ENCODE measurements at places on chromosomes 7 and 10. TPM values are rescaled to one million over a fixed set of nuclear protein-coding genes. Genes with fewer than 3 reads are reported as not detected.
A peak's percentile ranks its signal among the peaks of the same experiment; 100 is the strongest.

DNA sequence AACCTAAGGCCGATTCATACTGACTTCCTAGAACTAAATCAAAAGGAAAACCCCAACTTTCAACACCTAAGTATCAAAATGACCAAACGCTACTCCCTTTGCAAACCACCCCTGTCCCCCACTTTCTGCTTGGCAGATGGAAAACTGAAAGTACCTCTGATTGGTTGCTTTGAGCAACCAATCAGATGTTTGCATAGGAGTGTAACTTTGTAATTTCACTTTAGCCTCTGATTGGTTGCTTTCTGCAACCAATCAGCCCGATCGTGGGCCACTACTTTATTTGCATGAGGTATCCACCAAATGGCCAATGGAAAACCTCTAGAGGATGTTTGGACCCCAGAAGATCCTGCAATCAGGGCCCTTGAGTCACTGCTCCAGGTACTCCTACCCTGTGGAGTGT is 12.3 kb upstream of the SNX10 start:
- peak; percentile 49 for DNase-seq

GRCh38 chr7:91287371-91288084 is 23.3 kb downstream of the FZD1 start:
- DNase-seq, result peak; percentile 27

GRCh38 chr10:1652151-1652550 is 85.2 kb downstream of the ADARB2 start:
- no peak for DNase-seq

DNA sequence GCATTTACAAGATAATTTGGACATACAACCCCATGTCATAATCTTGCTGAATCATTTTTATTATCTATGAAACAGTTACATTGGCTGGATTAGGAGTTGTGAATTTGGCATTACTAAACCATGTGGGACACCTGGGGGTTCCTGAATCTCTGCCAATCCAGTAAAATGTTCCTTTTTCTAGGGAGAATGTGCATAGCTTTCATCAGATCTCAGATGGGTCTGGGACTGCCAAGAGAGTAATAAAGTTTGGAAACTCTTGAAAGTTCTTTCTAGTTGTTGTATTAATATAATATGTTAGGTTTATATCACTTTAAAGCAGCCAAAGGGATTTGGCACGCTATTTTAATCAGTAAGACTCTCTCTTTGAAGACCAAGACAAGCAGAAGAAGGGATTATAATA is 62.7 kb downstream of the SEMA3E start:
- no peak for DNase-seq

GRCh38 chr7:36929791-36930190 is 205.5 kb upstream of the AOAH start:
- DNase-seq, result no peak

- DNase-seq, result peak; percentile 52
These were observed 38.5 kb downstream of the MCU start for GRCh38 chr10:72730479-72730878.

DNA sequence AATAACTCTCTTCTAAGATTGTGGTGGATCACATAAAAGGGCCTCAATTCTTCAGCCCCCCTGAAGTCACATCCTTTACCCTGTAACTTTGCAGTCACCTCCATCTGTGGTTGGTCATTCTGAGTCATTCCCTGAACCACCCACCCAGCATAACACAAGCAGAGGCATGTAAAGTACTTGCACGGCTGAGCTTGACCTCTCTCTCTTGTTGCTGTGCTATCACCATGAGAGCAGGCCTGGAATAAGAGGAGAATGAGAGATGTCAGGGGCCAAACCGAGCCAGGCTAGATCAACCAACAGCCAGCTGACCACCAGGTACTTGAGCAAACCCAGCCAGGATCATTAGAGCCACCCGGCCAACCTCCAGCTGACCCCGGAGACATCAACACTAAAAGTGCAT is 13.5 kb upstream of the STK17A start:
- DNase-seq, result peak; percentile 80

GRCh38 chr7:19665399-19666008 is 43.3 kb downstream of the POLR1F start:
- DNase-seq, result peak; percentile 65

DNA sequence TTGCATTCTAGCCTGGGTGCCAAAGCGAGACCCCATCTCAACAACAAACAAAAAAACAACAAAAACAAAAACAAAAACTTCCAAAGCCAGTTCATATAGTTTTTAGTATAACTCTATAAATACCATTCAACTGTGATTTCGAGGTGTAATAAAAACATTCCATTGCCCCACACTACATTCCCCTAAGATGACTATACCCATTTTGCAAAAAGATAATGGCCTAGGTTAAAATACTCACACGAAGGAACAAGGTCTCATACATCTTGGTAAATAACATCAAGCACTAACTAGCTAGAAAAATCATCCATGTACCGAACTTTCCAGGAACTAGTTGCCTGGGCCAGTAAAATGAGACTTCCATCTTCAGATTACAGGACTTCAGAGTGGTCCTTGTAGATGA is 55.4 kb downstream of the GLI3 start:
- peak; percentile 28 for DNase-seq

DNA sequence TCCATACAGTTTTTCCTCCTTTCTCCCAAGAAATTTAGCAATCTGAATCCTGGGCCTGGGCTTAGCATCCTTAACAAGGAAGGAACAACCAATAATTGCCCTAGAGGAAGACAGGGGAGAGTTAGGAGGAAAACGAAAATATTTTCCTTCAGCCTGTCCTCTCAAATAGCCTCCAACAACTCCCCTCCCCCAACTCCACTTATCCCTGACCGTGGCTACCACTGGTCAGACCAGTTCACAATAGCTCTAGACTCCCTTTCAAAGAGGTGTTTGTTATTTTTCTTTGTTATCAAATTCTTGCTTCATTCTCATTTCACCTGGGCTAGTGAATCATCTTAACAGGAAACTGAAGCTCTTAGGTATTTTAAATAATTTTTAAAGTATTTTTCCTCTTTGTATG is 114.1 kb downstream of the CPED1 start:
- DNase-seq, result no peak

DNA sequence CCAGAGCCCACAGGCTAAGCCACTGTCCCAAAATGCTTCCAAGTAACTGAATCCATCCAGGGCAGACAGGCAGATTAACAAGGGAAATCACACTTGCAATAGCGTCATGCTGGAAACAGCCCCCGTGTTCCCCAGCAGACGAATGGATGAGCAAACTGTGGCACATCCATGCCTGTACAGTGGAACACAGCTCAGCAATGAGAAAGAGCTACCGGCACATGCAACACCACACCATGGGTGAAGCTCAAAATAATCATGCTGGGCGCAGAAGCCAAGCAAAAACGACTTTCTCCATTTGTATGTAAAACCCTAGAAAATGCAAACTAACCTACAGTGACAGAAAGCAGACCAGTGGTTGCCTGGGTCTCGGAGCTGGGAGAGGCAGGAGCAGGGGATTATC is 153.1 kb downstream of the SLIT1 start:
- DNase-seq, result no peak

DNA sequence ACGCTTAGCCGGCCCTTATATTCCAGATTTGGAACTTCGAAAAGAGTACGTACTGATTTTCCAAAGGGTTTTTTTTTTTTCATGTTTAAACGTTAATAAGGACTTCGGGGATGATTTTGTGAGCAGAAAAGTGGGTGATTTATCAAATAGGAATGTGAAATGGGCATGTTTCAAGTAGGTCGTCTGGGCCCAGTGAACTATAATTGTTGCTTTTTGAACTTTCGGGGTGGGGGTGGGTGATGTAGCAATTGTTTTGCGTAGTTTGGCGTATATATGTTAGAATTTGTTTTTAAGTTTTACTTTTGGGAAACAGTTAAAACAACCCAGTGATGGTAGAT is 299 bp upstream of the PBLD start:
- no peak for DNase-seq

DNA sequence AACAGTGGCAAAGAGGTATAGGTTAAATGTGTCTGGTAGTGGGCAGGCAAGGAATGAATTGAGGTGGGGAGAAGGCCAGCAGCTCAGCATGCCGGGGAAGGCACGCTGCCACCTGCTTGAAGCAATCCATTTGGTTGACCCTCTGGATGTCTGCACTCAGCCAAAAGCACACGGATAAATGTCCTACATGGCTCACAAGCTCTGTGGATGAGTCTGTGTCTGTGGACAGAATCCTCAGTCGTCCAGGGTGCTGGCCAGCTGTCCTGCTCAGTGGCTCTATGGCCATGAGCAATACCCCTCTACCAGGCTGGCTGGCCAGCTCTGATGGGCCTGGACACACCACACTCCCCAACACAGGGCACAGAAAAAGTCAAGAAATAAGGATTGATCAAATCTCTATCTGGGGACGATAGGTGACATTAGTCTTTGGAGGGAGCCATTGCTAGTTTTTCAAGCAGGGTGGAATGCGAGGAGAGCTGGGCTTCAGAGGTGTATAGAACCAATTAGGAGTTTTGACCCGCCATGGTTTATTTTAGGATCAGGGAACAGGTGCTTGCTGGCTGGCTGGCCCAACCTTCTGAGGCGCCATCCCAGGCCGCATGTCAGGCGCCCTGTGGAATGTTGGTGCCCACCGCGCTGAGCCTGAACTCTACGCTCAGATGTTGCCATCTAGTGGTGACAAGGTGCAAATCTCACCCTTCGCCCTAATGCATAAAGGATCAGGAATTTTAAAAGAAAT is 493.4 kb downstream of the TNS3 start:
- DNase-seq, result peak; percentile 80

- peak; percentile 49 for DNase-seq
These were observed 503.7 kb downstream of the TNS3 start for GRCh38 chr7:47078241-47078640.

GRCh38 chr10:69209787-69210484 is 10.2 kb upstream of the HKDC1 start:
- DNase-seq, result no peak

DNA sequence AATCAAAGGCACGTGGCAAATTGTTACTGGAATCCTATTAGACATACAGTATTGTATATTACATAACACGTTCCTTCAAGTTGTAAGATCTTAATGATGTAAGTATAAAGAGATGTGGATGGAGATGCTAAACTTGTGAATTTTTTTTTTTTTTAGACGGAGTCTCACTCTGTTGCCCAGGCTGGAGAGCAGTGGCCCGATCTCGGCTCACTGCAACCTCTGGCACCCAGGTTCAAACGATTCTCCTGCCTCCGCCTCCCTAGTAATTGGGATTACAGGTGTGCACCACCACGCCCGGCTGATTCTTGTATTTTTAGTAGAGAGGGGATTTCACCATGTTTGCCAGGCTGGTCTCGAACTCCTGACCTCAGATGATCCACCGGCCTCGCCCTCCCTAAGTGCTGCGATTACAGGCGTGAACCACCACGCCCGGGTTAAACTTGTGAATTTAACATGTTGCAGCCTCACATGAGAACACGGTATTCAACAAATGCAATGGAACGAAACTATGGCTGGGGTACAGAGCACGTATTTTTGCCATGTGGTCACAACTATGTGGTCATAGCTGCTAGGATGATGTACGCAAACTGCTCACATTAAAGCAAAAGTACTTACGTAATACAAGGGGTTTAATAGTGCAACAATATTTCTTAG is 818 bp upstream of the SUPV3L1 start:
- DNase-seq, result no peak

DNA sequence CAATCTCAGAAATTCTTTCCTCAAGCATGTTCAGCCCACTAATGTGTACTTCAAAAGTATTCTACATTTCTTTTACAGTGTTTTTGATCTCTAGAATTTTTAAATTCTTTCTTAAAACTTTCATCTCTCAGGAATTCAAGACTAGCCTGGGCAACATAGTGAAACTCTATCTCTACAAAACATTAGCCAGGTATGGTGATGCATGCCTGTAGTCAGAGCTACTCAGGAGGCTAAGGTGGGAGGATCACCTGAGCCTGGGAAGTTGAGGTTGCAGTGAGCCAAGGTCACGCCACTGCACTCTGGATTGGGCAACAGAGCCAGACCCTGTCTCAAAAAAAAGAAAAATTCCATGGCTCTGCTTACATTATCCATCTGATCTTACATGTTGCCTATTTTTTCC is 5.0 kb upstream of the EGFR start:
- no peak for DNase-seq

DNA sequence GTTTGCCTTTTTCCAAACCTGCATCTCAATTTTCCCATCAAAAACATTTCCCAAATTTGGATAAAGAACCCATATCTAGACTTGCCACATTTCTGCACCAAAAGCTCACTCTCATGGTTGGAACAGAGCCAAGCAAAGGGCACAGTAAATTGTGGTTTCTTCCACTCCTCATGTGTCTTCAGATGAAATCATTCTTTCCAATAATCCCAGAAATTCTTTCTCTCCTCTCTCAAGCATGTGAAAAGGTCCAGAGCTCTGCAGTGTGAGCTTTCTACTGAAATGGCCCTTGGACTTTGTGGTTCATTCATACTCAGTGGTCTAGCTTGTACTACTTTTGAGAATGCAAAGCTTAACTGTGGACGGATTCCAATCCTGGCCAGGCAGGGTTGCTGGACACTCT is 19.8 kb downstream of the PRSS2 start:
- no peak for DNase-seq

GRCh38 chr7:156650042-156650441 is 9.5 kb downstream of the RNF32 start:
- DNase-seq, result peak; percentile 39

DNA sequence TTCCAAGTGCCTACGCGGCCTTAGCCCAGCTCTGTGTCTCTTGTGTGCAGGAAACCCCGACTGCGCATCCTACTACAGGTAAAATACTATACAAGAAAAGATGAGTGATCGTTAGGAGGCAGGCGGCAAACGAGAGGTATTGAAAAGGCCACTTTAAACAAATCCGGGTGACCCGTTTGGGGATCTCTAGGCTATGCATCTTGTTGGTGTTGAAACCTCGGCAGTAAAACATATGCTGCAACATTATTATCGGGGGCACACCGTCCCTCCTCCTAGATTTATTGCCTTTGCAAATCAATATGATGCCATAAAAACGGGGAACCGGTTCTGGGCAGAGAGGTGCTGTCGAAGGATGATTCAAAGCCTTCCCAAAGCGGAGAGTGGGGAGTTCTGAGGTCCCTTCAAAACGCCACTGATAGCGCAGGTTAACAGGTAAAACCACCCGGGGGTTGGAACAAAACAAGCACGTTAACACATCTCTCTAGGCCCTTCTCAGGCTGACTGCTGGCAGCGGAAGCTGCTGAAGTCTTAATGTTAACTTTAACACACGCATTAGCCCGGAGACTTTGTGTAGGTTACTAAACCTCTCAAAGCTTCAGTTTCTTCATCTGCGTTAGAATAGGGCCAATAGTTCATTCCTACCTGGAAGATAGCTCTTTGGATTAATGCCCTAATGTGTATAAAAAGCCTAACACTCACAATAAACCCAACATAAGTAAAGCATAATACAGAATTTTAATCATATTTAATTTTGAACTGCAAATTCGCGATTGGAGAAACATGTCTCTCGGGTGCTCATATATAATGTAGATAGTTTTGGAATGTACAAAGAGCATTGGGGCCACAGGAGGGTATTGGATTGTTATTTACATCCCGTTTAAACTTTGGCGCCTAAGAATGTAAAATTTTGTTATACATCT is 2.6 kb upstream of the TBX20 start:
- DNase-seq, result no peak

The OPALIN gene
- total RNA-seq, result not detected

The CAV1 gene
- total RNA-seq, result 1,463 TPM

The ADIRF gene
- total RNA-seq, result 2.5 TPM

The ACTL6B gene
- total RNA-seq, result not detected

The SFRP4 gene
- total RNA-seq, result 0.32 TPM

The MALSU1 gene
- total RNA-seq, result 72.8 TPM
